Mammary epithelial cell (primary cell): ENCODE measurements at places on chromosomes 5 and 9.

GRCh38 chr5:110056580-110057114, 366.9 kb downstream of the MAN2A1 start:
- no peak for DNase-seq

DNA sequence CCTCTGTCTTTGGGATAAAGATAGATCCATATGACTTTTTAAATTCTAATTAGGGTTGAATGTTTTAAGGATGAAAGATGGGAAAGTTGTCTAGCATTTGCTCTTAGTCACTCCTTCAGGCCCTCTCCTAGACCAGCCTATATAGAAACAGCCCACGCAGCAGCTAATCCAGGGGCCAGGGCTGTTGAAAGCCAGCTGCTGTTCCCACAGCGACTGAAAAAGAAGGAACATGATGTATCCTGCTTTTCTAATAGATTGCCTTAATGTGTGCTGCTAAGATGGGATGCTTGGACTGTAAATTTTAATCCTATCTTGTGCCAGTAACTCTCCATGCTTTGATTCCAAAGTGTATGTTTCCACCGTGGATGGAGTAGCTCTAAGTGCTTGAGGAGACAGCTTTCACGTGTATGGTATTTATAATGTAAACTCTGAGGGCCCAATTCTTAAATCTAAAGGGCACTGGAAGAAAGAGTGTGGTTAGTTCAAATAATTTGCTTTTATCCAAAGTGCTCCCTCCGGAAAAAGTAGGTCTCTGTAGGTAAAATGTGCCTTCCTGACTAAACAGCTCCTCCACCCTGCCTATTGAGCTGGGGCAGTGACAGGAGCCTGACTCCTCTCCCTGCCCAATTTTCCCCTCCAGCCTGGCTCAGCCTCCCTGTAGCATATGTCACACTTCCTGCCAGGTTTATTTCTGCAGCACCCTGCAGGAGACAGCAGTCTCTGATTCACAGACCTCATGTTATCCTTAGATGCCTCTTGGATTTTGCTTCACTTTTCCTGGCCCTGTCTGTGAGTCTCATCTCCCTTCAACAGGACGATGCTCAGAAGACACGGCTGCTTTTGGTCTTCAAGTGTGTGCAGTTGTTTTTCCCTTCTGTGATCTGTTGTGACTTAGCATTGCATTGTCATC, 33.2 kb downstream of the SLC36A1 start:
- peak; percentile 29 for DNase-seq

- DNase-seq, result no peak
These were observed 525.2 kb downstream of the AGTPBP1 start for GRCh38 chr9:85216601-85217000.

GRCh38 chr9:13078164-13078563, 201.3 kb downstream of the MPDZ start:
- DNase-seq, result no peak

- no peak for DNase-seq
These were observed 815 bp upstream of the ODF2 start for GRCh38 chr9:128454991-128455390.

DNA sequence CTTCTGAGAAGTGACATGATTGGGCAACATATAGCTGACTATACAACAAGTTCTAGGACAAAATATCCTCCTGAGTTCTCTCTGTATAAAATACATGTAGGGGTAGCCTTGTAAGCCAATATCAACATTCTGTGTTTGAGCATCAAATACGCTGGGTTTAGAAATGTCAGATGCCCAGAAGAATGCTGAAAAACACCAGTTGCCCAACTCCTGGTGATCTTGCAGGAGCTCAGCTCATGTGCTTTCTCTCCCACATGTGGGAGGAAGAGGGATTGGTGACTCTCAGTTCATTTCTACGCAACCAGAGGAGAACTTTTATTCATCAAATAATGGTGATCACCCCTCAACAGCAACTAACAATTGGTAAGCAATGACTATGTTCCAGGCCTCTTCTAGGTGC, 810.9 kb upstream of the ACO1 start:
- DNase-seq, result no peak

DNA sequence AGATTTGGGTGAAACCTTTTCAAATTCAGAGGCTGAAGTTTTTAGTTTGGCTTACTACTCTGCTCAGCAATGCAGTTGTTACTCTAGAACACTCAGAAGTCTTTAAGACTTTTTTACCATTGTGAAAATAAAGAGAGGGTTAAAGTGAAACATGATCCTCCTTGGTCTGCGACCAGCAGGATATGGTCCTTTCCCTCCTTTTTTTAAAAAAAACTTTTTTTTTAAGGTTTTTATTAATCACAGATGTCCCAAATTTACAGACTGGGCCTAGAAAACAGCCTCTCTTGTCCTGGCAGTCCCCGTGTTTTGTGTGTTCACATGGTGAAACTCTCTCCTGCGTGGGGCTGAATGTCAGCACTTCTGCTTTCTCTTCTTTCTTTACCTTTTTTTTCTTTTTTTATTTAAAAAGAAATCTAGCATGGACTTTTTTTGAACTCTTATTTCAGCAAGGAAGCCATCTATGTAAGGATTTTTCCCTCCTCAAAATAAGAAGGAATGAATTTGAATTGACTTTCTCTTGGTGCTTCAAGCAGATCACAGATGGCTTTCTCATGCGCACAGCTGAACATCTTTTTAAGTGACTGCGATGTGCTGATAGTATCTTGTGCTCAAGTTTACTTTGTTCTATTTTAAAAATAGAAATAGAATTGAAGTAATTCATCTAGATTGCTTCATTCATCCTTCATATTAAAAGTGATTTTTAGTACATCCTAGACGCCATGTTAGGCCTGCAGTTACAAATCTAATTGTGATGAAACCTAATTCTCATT, 128.7 kb upstream of the OTULINL start:
- DNase-seq, result no peak
